ENCODE measurements at places on chromosomes 7 and 10.
A peak's percentile ranks its signal among the peaks of the same experiment; 100 is the strongest.

GRCh38 chr7:112487457-112488263 lies 6.9 kb downstream of the LSMEM1 start:
- no peak overlapping the region for H3K4me3 ChIP-seq
- H3K36me3 ChIP-seq = peaks cover 16% of the 10 kb centered on the region
- no peaks in the 10 kb centered on the region for H3K27me3 ChIP-seq
- H3K4me1 ChIP-seq = peaks cover 20% of the 10 kb centered on the region

GRCh38 chr10:86285136-86285790 lies 81.3 kb downstream of the GRID1 start:
- no peaks in the 10 kb centered on the region for H3K4me1 ChIP-seq
- no peak for DNase-seq
- H3K27ac ChIP-seq = no peak overlapping the region
- H3K27me3 ChIP-seq = no peaks in the 10 kb centered on the region

DNA sequence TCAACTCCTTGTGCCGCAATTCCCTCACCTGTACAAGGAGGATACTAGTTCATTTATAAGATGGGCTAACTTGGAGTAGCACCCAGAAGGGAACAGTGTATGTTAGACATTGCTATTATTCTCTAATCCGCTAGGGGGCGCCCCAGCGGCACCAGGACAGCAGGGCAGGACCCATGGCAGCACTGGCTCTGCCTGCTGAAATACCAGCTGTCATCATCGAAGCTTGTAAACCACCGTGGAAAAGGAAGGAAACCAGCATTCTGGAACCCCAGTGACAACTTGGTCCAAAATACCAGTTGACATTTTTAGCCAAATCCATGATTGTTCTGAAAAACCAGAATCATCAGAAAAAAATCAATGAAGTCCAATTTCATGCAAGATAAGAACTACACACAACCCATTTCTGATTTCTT lies 134.4 kb downstream of the ITGA8 start:
- peak; percentile 52 for DNase-seq
- H3K36me3 ChIP-seq = no peaks in the 10 kb centered on the region
- no peaks in the 10 kb centered on the region for H3K4me1 ChIP-seq
- H3K4me3 ChIP-seq = no peak overlapping the region
- H3K27me3 ChIP-seq = no peaks in the 10 kb centered on the region
- peak overlapping the region; percentile 16 for H3K27ac ChIP-seq

DNA sequence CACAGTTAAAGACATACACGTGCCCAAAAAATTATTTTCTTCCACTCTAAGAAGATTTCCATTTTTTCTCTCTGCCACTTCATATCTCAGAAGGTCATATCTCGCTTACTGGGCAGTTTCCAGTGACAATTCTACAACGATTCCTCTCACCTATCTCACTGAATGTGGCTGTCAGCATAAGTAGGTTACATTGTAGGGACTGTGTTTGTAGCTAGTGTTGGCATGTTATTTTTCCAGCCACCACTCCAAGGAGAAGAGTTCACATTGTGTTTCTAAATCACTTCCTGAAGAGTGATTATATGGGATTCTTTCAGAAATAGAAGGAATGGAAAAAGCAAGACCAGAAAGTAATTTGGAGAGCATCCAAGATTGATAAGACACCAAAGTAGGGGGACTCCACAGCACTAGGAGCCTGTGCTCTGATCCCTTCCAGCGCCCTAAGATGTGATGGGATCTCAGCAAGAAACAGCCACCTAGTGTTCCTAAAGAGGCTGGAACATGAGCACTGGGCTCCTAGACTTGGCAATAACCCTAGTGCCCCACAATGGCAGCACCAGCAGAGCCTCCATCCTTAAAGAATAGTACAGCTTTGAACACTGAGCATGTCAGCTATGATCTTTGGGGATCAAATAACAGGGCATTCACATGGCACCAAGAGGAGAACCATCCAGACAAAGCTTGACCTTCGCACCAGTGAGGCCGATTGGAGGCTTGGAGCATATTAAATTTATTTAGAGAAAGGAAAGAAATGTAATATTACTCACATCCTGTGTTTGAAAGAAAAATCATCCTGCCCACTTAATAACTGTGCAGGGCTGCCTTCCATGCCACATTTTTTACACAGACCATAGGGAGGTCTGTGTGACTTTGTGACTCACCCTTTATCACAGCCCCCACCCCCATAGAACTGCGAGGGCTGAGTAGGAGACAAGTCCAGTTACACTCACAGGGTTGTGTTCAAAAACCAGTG lies 51.8 kb downstream of the CAV1 start:
- H3K4me1 ChIP-seq = peaks cover 17% of the 10 kb centered on the region
- no peaks in the 10 kb centered on the region for H3K36me3 ChIP-seq
- peak overlapping the region; percentile 72 for H3K27ac ChIP-seq
- no peaks in the 10 kb centered on the region for H3K27me3 ChIP-seq
- DNase-seq = peak; percentile 60

GRCh38 chr7:13466874-13467547 lies 522.5 kb downstream of the ETV1 start:
- H3K4me3 ChIP-seq = no peak overlapping the region
- H3K36me3 ChIP-seq = no peaks in the 10 kb centered on the region
- no peaks in the 10 kb centered on the region for H3K27me3 ChIP-seq
- no peak overlapping the region for H3K27ac ChIP-seq
- no peak for DNase-seq

- H3K36me3 ChIP-seq = peaks cover 18% of the 10 kb centered on the region
- no peak for DNase-seq
These were observed 458 bp downstream of the COX15 start for GRCh38 chr10:99731306-99732032.

DNA sequence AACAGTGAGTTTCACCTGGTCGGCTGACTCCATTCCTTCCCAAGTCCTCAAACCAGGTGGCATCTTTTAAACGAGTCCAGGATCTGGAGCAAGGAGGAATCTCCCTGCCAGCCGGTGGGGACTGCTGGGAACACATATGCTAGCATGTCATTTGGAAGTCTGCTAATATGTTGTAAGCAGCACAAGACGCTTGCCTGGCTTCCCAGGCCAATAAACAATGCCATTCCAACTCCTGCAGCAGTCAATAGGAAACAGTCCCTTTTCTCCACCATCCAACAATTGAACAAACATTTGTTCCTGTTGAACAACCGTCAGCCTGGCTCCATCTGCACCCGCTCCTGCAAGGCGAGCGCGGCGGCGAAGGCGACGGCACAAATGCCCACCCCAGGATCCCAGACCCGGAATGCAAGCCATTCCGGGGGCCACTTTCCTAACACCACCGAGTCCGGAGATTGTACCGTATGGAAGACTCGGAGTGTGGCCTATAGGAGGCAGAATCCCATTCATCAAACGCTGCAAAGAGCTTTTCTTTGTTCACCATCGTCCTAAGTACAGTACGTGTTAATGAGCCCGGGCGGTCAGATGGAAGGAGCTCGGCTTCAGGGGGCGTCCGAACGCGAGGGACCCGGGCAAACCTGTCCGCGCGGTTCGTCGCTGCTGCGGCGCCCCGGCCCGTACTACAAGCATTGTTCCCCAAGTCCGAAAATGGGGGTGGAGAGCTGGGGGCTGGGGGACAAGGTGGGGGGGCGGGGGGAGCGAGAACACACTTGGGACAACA lies 1.6 kb downstream of the FAM53B start:
- H3K27ac ChIP-seq = peak overlapping the region; percentile 84
- H3K27me3 ChIP-seq = no peaks in the 10 kb centered on the region
- H3K4me1 ChIP-seq = peaks cover 24% of the 10 kb centered on the region
- H3K4me3 ChIP-seq = peak overlapping the region; percentile 65
- no peak for DNase-seq
- no peaks in the 10 kb centered on the region for H3K36me3 ChIP-seq

DNA sequence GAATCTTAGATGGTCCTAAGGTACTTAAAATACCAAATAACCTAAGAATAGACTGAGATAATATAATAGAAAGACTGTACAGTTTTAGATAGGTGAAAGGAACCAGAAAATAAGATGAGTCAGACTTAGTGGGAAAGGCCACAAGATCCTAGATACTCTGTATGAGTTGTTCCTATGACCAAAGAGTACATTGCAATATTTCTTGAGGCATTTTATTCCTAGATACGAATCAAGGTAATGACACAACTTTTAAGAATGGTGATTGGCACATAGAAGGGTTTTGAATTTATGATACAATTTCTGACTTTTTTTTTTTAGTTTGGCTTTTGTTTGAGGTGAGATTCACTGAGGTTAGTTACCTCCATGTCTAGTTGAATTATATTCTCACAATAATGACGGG lies 30.2 kb downstream of the MGAM start:
- no peaks in the 10 kb centered on the region for H3K36me3 ChIP-seq
- no peaks in the 10 kb centered on the region for H3K4me1 ChIP-seq
- H3K27ac ChIP-seq = no peak overlapping the region

- H3K4me1 ChIP-seq = peaks cover 8% of the 10 kb centered on the region
- DNase-seq = no peak
- no peak overlapping the region for H3K4me3 ChIP-seq
- H3K36me3 ChIP-seq = no peaks in the 10 kb centered on the region
- no peak overlapping the region for H3K27ac ChIP-seq
These were observed 220.9 kb upstream of the HABP2 start for GRCh38 chr10:113331961-113332360.

- no peaks in the 10 kb centered on the region for H3K27me3 ChIP-seq
- H3K27ac ChIP-seq = no peak overlapping the region
These were observed 40.0 kb downstream of the KCTD7 start for GRCh38 chr7:66668677-66669076.

DNA sequence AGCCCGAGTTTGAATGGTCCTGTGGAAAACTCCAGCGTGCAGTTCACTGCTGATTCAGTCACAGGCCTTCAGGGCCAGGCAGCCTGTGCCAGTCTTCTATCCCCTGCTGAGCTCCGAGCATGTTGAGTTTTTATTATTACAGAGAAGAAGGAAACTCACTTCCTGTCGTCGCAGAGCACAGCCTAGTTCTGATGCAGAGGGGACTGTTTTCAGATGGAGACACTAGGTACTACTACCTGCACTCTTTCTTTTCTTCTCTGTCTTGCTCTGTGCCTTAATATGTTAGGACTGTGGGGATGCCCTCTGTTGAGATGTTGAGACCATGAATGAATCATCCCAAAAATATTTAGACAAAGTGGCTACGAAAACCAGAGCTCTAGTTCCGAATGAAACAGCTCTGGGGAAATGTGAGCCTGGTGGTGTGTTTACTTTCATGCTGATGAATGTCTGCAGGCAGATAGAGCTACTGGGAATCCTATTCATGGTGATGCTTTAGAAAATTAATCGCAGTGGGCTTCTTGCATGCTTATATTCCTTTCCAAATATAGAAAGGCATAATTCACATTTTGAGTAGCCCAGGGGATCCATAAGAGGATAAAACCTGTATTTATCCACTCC lies 29.6 kb downstream of the CASP7 start:
- peaks cover 3% of the 10 kb centered on the region for H3K36me3 ChIP-seq
- no peak for DNase-seq
- no peaks in the 10 kb centered on the region for H3K4me1 ChIP-seq

GRCh38 chr10:49272251-49273081 lies 26.5 kb upstream of the C10orf71 start:
- H3K27me3 ChIP-seq = no peaks in the 10 kb centered on the region
- H3K27ac ChIP-seq = peak overlapping the region; percentile 48
- H3K36me3 ChIP-seq = no peaks in the 10 kb centered on the region
- H3K4me1 ChIP-seq = no peaks in the 10 kb centered on the region
- no peak for DNase-seq

DNA sequence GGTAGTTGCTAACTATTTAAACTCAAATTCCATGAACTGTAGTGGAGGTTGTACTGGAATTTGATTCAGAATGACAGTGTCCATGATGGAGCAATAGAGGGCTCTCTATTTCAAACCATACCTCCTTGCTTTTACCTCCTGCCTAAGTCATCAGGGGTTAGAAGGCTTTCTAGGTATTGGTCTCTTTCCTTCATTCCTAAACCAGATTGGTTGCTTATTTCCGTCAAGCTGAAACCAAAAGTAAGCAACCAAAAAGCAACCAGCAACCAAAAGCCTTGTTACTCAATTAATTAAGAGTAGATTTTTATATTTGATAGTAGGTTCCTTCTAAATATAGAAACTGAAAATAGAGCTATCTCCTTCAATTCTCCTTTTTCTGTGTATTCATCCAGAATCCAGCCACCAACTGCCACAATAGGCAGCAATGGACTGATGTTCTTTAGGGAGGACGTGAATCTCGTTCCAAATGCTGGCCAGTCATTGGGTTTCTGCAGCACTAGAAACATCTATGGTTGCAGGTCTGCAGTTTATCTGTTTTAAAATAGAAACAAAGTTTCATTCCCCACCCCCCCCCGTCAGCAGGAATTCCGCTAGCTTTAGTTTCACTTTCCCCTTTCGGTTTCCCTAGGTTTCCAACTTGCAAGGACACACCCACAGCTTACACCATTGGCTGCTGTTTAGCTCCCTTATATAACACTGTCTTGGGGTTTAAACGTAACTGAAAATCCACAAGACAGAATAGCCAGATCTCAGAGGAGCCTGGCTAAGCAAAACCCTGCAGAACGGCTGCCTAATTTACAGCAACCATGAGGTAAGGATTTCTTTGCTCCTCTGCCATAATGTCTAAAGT lies at the start of gene IFIT1:
Gene IFIT1, plus strand, starts transcription at position 717 of the 850 bp plus-strand sequence. Its CDS starts 90 bp downstream, at position 807.
- peaks cover 18% of the 10 kb centered on the region for H3K4me1 ChIP-seq
- no peaks in the 10 kb centered on the region for H3K36me3 ChIP-seq
- H3K4me3 ChIP-seq = peak within 1 kb of the TSS; percentile 56

DNA sequence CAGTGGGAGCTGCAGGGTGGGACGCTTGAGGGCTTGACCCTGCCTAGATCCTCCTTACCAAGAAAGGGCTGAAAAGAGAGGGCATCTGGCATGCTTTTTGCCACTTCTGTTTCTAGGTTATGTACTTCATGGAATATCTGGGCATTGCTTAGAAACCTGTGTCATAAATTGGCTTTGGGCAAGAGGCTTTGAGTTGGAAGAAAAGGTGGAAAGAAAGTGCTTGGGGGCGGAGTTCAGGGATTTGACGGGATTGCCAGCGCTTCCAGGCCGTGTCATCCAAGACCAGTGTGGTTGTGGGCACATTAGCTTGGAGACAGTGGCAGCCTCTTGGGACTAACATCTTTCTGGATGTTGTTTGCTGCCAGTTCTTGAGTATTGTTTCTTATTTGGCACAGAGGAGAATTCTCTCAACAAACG lies 825 bp downstream of the ZNF862 start:
- H3K4me3 ChIP-seq = peak overlapping the region; percentile 83
- peak overlapping the region; percentile 83 for H3K27ac ChIP-seq
- no peaks in the 10 kb centered on the region for H3K4me1 ChIP-seq
- no peaks in the 10 kb centered on the region for H3K27me3 ChIP-seq

DNA sequence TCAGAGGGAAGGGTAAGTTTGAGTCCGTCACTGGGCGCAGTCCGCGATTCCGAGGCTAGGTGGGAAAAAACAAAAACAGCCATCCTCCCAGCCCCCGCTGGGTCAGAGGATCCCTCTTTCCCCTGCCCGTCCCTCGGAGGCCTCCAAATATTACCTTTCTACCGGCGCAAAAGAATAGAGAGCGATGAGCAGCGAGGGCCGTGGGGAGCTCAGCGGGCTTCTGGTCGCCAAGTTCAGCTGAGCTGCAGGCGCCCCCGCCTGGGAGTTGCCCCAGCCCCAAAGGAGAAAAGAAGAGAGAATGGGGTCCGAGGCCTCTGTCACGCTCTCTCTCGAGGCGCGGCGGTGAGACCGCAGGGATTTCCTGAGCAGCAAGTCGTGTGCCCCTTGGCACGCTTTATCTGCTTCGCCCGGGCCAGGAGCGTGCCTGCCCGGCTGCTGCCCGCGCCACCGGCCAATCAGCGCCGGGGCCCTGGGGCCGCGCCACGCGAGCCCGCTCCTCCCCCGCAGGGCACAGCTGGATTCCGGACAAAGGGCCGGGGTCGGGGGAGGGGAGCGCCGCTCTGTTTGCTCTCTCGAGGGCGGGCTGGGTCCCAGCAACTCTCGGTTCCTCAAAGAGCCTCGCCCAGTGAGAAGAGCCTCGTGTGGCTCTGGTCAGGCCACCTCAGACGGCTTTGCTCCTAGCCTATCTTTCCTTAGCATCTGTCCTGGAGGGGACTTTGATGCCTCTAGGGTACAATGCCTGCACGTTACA lies at the start of gene NEUROG3:
Gene NEUROG3, minus strand, starts transcription at position 367 of the 751 bp plus-strand sequence. CDS start 379 bp downstream, outside the sequence.
- no peaks in the 10 kb centered on the region for H3K36me3 ChIP-seq
- peaks cover 100% of the 10 kb centered on the region for H3K27me3 ChIP-seq
- H3K27ac ChIP-seq = no peak within 1 kb of the TSS
- peak within 1 kb of the TSS; percentile 28 for H3K4me3 ChIP-seq
